ENCODE measurements at places on chromosomes 12 and 14.
A peak's percentile ranks its signal among the peaks of the same experiment; 100 is the strongest.

- no peak for DNase-seq
Observed at GRCh38 chr12:105954951-105955931, 183.5 kb downstream of the NUAK1 start.

DNA sequence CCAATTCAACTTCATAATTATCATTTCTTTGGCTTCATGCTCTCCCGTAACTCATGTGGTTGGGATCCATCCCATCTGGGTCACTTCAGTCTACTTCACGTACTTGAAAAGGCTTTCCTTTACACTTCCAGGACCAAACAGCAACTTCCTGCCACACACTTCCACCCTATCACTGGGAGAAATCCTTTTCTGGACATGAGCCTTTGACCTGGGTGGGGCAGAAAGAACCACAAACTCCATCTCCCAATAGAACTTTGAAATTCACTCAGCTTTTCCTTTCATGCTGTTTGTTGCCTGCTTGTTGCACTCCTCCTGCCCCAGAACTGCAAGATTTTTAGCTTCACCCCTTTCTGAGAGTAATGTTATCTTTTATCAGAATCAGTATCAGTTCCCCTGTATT lies 18.4 kb upstream of the GALNT16 start:
- DNase-seq = no peak

GRCh38 chr14:102554821-102555819 lies 37.3 kb upstream of the RCOR1 start:
- no peak for DNase-seq

DNA sequence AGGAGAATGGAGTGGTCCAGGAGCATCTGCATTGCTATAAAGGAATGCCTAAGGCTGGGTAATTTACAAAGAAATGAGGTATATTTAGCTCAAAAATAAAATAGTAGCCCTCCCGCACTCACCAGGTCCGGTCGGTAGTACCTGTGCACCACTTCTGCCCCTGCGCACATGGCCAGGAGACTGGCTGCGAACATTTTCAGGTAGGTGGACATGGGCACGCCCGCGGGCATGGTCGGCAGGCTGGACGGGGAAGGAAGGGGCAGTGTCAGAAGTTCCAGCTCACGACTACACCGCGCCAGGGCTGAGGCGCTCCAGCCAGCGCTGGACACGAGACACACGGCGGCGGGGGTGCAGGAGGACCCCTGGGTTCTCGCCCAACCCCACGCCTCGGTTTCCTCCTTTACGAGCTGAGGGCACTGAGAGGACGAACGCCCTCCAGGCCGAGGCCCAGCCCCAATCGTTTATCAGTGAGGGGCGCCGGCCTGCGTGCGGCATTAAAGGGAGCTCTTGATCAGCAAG lies 9.1 kb upstream of the TDG start:
- DNase-seq = peak; percentile 22

DNA sequence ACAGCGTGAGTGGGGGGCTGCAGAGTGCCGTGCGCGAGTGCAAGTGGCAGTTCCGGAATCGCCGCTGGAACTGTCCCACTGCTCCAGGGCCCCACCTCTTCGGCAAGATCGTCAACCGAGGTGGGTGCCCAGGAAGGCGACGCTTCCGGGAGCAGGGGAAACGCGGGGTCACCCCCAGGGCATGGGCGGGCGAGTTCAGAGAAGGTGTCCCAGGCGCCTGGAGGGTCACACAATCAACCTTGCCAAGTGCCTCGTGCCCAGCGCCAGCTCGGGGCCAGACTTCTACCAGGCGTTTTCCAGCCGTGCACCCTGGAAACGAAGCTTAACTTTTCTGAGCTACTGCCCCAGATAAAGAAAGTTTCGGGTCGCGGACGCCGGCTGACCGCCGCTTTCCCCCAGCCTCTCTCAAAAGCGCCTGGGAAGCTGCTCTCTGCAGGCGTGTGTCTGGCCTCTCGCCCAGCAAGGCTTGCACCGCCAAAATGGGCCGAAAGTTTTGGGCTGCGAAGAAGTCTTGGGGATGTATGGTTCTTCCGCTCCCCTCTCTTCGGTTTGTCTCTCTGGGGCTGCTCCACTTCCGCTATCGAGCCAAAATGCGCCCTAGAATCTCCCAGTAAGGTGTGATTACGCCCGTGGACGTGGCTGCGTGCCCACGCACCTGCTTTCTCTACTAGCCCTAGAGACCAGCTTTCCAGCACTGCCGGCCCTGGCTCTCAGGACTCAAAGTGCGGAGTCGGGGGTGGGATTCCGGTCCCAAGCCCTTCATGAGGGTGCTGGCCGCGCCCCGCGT lies 1.7 kb downstream of the WNT1 start:
- no peak for DNase-seq

DNA sequence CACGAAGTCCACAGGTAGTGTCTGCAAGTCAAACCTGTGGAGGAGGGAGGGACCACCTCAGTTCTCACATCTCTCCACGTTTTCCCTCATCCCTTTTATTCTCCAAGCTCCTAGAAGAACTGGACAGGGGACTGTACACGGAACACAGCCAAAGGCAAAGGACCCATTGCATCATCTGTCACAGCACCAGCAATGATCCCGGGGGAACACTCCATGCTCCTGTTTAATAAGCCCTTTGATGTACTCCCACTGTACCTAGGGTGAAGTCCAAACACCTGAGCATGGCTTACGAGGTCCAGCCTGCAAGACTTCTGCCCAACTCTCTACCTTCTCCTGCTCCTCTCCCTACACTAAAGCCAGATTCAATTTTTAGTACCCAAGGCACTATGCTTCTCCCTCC lies 26.5 kb downstream of the PRPF40B start:
- DNase-seq = no peak

Measured in COLO829 (cell line).